ENCODE measurements at places on chromosomes 16 and 17. TPM values are rescaled to one million over a fixed set of nuclear protein-coding genes. Genes with fewer than 3 reads are reported as not detected.

GRCh38 chr17:45243750-45244149 lies 18.1 kb downstream of the SPATA32 start:
- DNase-seq, result no peak
- H3K4me3 ChIP-seq, result no peak overlapping the region
- no peaks in the 10 kb centered on the region for H3K27me3 ChIP-seq
- peaks cover 11% of the 10 kb centered on the region for H3K4me1 ChIP-seq
- no peaks in the 10 kb centered on the region for H3K36me3 ChIP-seq

GRCh38 chr17:33806631-33807030 lies 448.5 kb upstream of the CCL2 start:
- no peaks in the 10 kb centered on the region for H3K4me1 ChIP-seq
- H3K36me3 ChIP-seq, result no peaks in the 10 kb centered on the region
- DNase-seq, result no peak

GRCh38 chr17:38658741-38659345 lies 15.9 kb downstream of the EPOP start:
- H3K27ac ChIP-seq, result no peak overlapping the region
- H3K36me3 ChIP-seq, result no peaks in the 10 kb centered on the region
- no peaks in the 10 kb centered on the region for H3K27me3 ChIP-seq

DNA sequence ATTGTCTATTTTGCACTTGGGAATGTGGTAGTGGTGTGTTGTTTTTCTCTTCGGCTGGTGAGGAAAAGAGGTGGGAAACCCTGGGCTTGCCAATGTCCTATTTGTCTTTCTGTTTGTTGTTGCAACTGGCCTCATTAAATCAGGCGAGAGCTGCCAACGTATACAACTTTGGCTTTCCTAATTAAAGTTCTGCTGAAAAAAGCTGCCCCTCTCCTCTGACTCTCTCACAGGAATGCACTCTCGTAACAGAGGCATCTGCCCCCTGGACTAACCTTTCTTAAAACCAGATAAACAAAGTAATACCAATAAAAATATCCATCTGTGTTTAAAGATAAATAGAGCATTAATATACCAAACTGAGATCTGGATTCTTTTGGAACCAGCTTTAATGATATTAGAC lies 7.8 kb downstream of the CDRT15 start:
- H3K36me3 ChIP-seq, result no peaks in the 10 kb centered on the region
- H3K4me1 ChIP-seq, result no peaks in the 10 kb centered on the region
- no peaks in the 10 kb centered on the region for H3K27me3 ChIP-seq
- DNase-seq, result no peak
- H3K27ac ChIP-seq, result no peak overlapping the region

DNA sequence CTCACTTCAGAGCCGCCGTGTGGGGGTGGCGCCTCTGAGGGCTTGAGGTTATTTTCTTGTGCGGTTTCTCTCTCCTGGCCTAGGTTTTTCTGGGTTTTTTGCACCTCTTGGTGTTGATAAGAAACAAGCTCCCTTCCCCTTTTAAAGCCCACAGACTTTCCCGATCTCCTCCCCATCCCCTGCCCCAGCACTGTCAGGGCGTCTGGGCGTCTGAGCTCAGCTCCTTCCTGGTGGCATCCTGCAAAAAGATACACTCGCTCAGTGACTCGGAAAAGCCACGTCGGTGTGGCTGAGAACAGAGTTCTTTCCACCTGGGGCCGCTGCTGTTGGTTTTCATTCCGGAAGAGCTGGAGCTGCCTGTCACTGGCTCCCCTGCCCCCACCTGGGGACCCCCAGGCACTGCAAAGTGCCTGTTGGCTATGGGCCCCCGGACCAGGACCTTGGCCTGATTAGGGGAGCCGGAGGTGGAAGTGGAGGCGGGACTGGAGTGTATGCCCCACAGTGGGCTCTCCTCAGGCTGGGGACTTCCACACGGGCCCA lies 14.5 kb downstream of the BAIAP2 start:
- H3K4me3 ChIP-seq, result peak overlapping the region; percentile 9
- H3K36me3 ChIP-seq, result no peaks in the 10 kb centered on the region
- H3K27ac ChIP-seq, result no peak overlapping the region
- no peaks in the 10 kb centered on the region for H3K27me3 ChIP-seq
- H3K4me1 ChIP-seq, result peaks cover 20% of the 10 kb centered on the region
- DNase-seq, result no peak

DNA sequence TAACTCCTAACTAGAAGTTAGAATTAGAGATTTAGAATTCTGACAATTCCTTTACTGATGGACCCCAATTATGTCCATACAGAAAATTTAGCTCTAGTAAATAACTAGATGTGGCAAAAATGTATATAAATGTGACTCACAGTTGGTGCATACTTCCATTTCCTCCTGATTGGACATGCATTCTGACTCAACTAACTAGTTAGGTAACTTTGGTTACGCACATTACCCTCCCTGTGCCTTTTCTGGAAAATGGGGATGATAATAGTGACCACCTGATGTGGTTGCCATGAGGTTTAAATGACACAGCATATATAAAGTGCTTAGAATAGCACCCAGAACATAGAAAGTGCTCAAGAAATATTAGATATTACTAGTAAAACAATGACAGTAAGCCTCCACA lies 550.0 kb upstream of the SALL1 start:
- no peak for DNase-seq
- no peak overlapping the region for H3K4me3 ChIP-seq
- H3K4me1 ChIP-seq, result no peaks in the 10 kb centered on the region
- no peaks in the 10 kb centered on the region for H3K36me3 ChIP-seq
- no peaks in the 10 kb centered on the region for H3K27me3 ChIP-seq

DNA sequence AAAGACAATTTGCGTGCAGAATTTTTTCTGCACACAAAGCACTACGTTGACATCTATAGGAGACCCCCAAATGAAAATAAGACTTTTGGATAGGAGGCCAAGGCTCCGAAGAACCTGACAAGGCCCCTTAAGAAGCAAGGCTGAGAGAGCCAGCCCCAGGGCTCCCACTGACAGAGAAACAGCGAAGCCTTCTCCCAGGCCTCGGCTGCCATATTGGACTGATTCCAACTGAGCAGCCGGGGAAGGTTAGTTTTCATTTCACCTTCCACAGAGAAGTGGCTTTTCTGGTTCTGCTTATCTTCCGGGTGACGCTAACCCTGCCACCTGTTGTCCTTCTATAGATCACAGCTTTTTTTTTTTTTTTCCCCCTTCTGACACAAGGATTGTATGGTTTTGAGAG lies 356.7 kb downstream of the SOX9 start:
- H3K27ac ChIP-seq, result no peak overlapping the region
- no peaks in the 10 kb centered on the region for H3K36me3 ChIP-seq
- no peak overlapping the region for H3K4me3 ChIP-seq
- H3K4me1 ChIP-seq, result no peaks in the 10 kb centered on the region
- H3K27me3 ChIP-seq, result no peaks in the 10 kb centered on the region
- DNase-seq, result no peak

GRCh38 chr17:57484081-57484666 lies 227.9 kb downstream of the MSI2 start:
- H3K27me3 ChIP-seq, result no peaks in the 10 kb centered on the region
- no peak overlapping the region for H3K4me3 ChIP-seq
- no peak for DNase-seq
- no peak overlapping the region for H3K27ac ChIP-seq
- H3K36me3 ChIP-seq, result no peaks in the 10 kb centered on the region

- peaks cover 21% of the 10 kb centered on the region for H3K36me3 ChIP-seq
- H3K4me3 ChIP-seq, result no peak overlapping the region
- DNase-seq, result no peak
- H3K27ac ChIP-seq, result peak overlapping the region; percentile 30
- H3K4me1 ChIP-seq, result peaks cover 42% of the 10 kb centered on the region
These were observed 31.3 kb upstream of the KPNB1 start for GRCh38 chr17:47618410-47618809.

GRCh38 chr16:68081861-68082628 lies 3.1 kb upstream of the NFATC3 start:
- no peak for DNase-seq
- peaks cover 16% of the 10 kb centered on the region for H3K4me1 ChIP-seq
- H3K4me3 ChIP-seq, result no peak overlapping the region
- H3K27me3 ChIP-seq, result no peaks in the 10 kb centered on the region
- H3K27ac ChIP-seq, result peak overlapping the region; percentile 100
- no peaks in the 10 kb centered on the region for H3K36me3 ChIP-seq

- no peak overlapping the region for H3K4me3 ChIP-seq
- H3K27me3 ChIP-seq, result no peaks in the 10 kb centered on the region
- no peak for DNase-seq
- no peak overlapping the region for H3K27ac ChIP-seq
- H3K4me1 ChIP-seq, result no peaks in the 10 kb centered on the region
These were observed 35.9 kb downstream of the HSBP1 start for GRCh38 chr16:83843657-83844056.

DNA sequence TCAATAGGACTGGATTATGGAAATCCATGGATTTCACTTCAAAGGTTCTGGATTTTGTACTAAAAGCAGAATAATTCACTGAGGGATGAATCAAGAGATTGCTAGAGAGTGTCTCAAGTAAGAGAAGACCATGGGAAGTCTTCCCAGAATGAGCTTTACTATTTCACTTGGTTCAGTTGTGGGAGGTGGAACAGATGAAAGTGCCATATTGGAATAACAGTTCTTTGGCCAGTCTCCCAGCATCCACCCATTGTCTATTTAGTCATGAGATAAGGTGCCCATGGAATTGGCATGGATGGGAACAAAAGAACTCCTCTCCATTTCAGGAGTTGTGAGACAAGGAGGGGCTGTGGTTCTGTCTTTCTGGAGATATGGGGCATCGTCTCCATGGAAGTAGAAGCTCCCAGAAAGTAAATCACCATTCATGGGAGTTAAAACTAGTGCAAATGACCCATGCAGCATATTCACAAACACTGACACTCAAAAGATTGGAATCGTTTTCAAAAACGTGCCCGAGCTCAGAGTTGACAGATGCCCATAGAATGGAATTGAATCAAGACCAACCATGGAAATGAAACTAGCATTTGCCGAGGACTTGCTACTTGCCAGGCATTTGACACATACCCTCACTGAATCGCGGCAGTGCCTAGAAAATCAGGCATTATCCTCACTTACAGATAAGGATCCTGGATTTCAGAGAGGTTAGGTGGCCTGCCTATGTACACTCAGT lies 36.2 kb upstream of the CLEC3A start:
- no peak overlapping the region for H3K27ac ChIP-seq
- H3K27me3 ChIP-seq, result no peaks in the 10 kb centered on the region
- DNase-seq, result no peak
- H3K4me3 ChIP-seq, result no peak overlapping the region
- no peaks in the 10 kb centered on the region for H3K36me3 ChIP-seq

DNA sequence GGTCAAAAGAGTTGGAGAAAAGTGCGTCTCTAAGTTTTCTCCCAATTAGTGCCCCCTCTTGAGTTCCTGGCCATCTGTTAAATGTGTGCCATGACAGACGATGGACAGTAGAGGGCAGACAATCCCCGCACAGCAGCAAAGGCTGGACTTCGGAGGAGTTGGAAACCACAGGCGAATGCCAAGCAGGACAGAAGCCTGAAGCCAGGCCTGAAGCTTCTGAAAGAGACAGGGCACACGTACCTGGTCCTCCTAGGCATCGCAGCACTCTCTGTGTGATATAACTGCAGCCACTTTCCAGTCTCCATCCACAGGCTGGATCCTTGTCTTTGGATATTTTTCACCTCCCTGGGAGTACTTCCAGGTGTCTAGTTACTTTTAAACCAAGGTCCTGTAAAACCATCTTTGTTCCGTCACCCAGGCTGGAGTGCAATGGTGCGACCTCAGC lies 14.5 kb downstream of the C17orf100 start:
- H3K27me3 ChIP-seq, result no peaks in the 10 kb centered on the region
- no peaks in the 10 kb centered on the region for H3K4me1 ChIP-seq
- H3K27ac ChIP-seq, result no peak overlapping the region
- no peak overlapping the region for H3K4me3 ChIP-seq

GRCh38 chr16:2711370-2712062 lies 8.5 kb downstream of the PRSS27 start:
- H3K27me3 ChIP-seq, result no peaks in the 10 kb centered on the region
- no peaks in the 10 kb centered on the region for H3K4me1 ChIP-seq
- no peak overlapping the region for H3K4me3 ChIP-seq
- no peak overlapping the region for H3K27ac ChIP-seq

DNA sequence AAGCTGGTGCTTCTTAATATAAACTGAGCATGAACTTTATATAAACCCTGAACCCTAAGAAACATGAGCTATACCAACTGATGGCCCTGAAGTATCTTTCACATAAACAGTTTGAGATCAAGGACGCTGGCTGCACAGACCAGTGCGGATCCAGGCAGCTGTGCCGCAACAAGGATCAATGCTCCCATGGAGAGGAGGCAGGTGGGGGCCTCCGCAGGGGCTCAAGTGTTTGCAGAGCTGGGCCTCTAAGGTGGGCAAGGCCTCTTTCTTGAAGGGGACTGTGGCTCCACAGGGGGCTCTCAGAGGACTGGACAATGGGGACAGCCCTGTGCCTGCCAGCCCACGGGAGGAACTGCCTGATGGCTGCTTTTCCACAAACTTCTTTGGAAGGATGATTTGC lies 46.0 kb downstream of the NDEL1 start:
- H3K27me3 ChIP-seq, result no peaks in the 10 kb centered on the region
- no peak overlapping the region for H3K4me3 ChIP-seq
- peaks cover 95% of the 10 kb centered on the region for H3K36me3 ChIP-seq
- no peak for DNase-seq

DNA sequence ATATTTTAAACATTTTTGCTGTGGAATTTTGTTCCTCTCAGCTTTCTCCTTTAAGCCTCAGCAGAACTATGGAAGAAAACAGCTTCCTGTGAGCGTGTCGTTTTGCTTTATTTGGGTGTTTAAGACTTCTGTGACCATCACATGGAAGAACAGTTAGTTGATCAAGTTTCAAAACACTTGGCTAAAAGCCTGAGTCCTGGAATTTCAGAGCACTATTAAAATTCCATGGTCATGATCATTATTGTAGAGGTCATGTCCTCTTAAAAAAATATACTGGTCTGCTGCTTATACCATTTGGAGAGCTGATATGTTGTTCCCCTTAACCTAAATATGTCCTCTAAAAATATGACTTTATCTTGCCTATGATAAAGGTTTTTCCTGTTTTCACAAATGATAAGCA lies 12.6 kb upstream of the CDR2 start:
- no peak for DNase-seq
- H3K36me3 ChIP-seq, result no peaks in the 10 kb centered on the region
- H3K27me3 ChIP-seq, result no peaks in the 10 kb centered on the region
- no peak overlapping the region for H3K27ac ChIP-seq
- no peak overlapping the region for H3K4me3 ChIP-seq

- H3K4me3 ChIP-seq, result no peak overlapping the region
- DNase-seq, result no peak
- no peaks in the 10 kb centered on the region for H3K4me1 ChIP-seq
- H3K27ac ChIP-seq, result no peak overlapping the region
- no peaks in the 10 kb centered on the region for H3K36me3 ChIP-seq
- no peaks in the 10 kb centered on the region for H3K27me3 ChIP-seq
These were observed 387.8 kb upstream of the SALL1 start for GRCh38 chr16:51538707-51539498.

- no peaks in the 10 kb centered on the region for H3K36me3 ChIP-seq
- H3K27ac ChIP-seq, result no peak overlapping the region
- no peaks in the 10 kb centered on the region for H3K4me1 ChIP-seq
- no peak overlapping the region for H3K4me3 ChIP-seq
- no peaks in the 10 kb centered on the region for H3K27me3 ChIP-seq
These were observed 113.4 kb downstream of the ENGASE start for GRCh38 chr17:79188048-79188447.

Gene TP53TG3
- total RNA-seq, result not detected

Gene RHOT1
- 40.1 TPM for total RNA-seq

Gene SLC5A11
- total RNA-seq, result not detected

Gene RBFOX1
- total RNA-seq, result not detected

Gene OTOA
- not detected for total RNA-seq

Gene NAE1
- total RNA-seq, result 29.6 TPM

Gene KRTAP4-1
- total RNA-seq, result not detected

Gene CDH11
- total RNA-seq, result 191 TPM

Gene CIBAR2
- not detected for total RNA-seq

Gene TP53TG3F
- total RNA-seq, result not detected

Gene BRIP1
- 0.14 TPM for total RNA-seq

Measured in thoracic aorta (tissue), 2 donors.